ENCODE measurements at places on chromosomes 6 and 20. TPM values are rescaled to one million over a fixed set of nuclear protein-coding genes. Genes with fewer than 3 reads are reported as not detected.

TREML2 gene
- 22.9 TPM for total RNA-seq

ANGPT4 gene
- total RNA-seq: not detected

RBM24 gene
- total RNA-seq: not detected

TMEM30A gene
- 70.2 TPM for total RNA-seq

DNA sequence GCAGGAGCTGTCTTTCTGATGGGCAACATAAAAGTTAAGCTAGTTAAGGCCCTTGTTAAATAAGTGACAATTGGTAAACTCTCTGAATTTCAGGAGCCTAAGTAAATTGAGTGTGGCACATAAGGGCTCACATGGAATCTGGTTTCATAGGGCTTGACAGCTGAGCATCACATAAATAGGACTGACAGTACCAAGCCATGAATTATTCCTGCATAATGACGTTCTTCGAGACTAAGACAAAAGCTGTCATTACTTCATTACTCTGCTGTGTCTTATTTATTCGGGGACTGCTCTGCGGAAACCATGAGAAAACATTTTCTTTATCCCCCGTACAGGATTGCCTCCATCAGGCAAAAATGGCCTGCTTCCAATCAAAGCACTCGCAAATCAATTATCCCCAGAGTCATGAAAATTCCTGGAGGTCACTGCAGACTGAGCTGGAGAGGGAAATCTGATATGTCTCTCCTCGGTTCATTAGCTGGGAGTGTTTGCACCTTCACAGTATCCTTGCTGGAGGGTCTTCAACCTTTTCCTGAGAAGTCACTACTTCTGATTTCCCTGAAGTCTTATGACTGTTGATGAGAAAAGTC lies 311.4 kb downstream of the CDH26 start:
- DNase-seq: no peak

GRCh38 chr6:47268572-47269187 lies 41.0 kb downstream of the TNFRSF21 start:
- no peak for DNase-seq

DNA sequence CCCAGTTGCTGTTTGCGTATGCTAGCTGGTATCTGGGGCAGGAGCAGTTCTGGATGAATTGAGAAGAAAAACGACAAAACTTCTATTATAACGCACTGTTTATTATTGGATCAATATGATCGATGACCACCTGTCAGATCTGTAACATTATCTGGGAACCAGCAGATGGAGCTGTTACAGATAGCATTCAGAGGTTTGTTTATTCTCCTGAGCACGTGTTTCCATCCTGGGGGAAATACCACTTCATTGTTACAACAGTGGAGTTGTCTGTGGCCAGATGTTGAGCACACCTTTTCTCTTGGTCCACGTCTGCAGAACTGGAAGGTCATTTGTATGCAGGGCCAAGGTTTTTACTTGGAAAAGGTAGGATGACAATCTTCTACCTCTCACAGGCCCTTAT lies 16.0 kb upstream of the NKX2-2 start:
- no peak for DNase-seq

- DNase-seq: no peak
Observed at GRCh38 chr6:73028893-73029450, 196.3 kb downstream of the KHDC1L start.

GRCh38 chr6:31776485-31776988 lies 591 bp downstream of the VWA7 start:
- no peak for DNase-seq

DNA sequence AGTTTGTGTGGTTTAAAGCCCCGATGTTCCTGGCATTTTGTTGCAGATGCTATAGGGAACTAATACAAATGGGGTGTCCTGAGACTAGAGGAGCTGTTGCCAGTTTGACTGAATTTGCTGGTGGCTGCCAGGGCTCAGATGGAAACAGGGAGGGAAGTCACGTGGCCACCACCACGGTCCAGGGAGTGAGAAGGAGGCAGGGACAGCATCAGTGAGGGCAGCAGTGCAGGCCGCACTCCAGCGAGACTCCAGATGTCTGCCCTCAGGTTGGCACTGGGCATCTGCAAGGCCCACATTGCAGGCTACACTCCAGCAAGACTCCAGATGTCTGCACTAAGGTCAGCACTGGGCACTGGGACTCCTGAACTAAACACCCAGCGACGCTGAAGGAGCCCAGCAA lies 86.2 kb downstream of the RAMACL start:
- DNase-seq: no peak

GRCh38 chr6:148501178-148501590 lies 158.5 kb downstream of the SASH1 start:
- DNase-seq: no peak

DNA sequence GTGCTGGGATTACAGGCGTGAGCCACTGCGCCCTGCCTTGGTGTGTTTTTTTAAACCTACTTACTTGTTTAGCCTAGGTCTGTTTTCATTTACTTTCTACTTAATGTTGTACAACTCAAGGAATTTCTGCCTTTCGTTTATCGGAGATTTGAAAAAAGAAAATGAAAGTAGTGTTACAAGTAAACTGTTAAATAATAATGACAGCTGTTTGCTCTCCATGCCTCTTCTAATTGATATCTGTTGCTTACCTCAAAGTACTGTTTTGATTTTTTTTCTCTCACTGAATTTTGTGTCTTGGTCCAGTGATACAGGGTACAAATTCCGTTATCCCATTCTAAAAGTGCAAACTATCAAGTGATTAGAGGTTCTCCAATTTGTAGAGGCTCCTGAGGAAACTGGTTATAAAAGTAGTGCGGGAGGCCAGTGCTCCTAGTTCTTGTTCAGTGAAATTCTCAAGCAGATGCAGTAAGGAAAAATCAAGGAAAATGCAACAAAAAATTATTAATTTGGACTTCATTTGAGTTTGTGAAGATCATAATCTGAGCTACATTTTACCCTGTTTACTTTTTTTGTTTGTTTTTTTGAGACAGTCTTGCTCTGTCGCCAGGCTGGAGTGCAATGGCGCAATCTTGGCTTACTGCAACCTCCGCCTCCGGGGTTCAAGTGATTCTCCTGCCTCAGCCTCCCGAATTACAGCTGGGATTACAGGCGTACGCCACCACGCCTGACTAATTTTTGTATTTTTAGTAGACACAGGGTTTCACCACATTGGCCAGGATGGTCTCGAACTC lies 2.2 kb downstream of the UBR2 start:
- DNase-seq: no peak

GRCh38 chr6:151498327-151498726 lies 4.5 kb downstream of the CCDC170 start:
- no peak for DNase-seq

DNA sequence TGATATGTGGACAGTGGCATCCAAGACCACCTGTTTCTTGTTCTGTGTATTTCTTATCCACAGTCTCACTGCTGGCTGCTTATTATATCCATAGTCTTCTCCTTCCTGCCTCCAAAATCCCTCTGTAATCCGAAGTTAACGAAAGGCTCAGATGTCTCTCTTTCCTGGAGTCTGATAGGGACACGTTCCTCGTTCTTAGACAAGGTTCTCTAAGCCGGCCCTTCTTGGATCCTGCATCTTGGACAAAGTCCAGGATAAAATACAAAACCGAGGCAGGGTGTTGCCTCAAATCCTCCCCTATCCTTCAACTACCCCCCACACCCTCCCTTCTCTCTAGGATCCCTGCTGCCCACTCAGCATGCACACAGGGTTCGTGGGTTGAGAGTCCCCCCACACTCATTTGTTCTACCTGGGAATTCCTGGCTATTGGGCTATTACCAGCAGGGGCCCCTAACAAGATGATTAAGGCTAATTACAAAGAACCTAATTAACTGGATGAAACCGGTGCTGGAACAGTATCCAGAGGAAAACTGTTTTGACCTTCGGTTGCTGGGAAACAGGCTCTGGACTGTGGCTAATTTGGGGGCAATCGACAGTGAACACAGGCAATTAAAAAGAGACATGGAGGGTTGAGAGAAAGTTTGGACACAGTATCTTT lies 32.7 kb upstream of the MRPS10 start:
- DNase-seq: no peak

DNA sequence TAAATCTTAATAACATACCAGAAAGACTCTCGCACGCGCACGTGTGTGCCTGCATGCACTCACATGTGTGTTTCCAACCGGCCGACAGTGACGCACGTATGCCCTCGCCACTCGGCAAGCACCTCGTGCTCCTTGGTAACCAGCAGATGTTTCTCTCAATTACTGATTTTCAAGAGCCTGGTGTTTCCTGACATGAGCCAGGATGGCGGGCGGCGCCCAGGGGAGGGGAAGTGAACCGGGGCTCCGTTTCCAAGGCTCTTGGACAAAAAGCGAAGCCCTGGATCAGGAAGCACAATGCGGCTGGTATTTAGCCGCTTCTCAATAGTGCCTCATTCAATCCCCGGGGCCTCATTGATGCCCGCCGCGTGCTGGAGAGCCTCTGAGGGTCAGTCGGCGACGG lies 37.7 kb downstream of the PMEPA1 start:
- DNase-seq: no peak

GRCh38 chr6:36656441-36656840 lies 22.1 kb upstream of the CDKN1A start:
- DNase-seq: no peak
